ENCODE measurements at places on chromosomes 4 and X.
A peak's percentile ranks its signal among the peaks of the same experiment; 100 is the strongest.

DNA sequence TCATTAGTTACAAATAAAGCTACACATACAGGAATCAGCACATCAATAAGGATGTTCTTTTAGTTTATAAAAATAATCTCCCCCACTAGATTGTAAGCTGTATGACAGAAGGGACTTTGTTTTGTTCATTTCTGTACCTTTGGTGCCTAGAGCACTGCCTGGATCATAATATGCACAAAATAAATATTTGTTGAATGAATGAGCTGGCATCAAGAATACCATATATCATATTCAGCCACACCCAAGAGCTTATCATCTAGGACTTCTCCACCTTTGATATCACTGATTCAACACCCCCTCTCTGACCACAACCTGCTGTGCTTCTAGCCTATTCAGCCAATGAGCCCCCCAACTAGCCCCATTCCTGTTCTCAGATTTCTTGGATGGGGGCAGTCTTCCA, 10.6 kb downstream of the SYTL4 start:
- no peak for DNase-seq

GRCh38 chr4:47483745-47484144, 1.3 kb upstream of the ATP10D start:
- no peak for DNase-seq

DNA sequence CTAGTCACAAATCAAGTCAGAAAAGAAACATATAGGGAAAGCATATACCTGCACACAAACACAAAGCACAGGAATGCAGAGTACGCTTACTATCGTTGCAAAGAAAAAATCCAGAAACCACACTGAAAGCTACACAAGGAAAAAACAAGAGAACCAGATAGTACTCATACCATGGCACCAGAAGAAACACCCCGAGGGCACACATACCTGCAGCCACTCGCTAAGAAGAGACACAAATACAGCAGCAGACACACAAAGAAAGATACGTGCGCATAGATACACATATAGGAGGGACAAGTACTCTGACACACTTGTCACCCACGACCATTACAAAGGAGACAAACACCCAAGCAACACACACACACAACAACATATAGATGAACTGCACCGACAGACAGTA, 1.4 kb upstream of the SLC38A5 start:
- DNase-seq, result no peak

DNA sequence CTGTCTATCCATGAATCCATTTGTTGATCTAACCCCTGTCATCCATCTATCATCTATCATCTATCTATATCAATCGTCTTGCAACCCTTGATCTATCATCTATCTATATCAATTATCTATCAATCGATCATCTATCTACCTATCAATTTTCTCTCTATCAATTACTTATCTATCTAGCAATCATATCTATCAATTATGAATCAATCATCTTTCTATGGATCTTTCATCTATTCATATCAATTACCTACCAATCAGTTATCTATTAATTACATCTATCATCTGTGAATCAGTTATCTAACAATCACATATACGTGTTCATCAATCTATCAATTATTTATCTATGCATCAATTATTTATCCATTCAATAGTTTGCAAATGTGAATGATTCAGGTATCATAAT, 24.5 kb upstream of the ASMTL start:
- DNase-seq, result no peak

GRCh38 chrX:102959471-102959870, 22.4 kb downstream of the RAB40AL start:
- DNase-seq, result no peak

- no peak for DNase-seq
Observed at GRCh38 chr4:40205259-40206198, 8.7 kb downstream of the RHOH start.

GRCh38 chr4:30068234-30068633, 651.9 kb upstream of the PCDH7 start:
- no peak for DNase-seq

DNA sequence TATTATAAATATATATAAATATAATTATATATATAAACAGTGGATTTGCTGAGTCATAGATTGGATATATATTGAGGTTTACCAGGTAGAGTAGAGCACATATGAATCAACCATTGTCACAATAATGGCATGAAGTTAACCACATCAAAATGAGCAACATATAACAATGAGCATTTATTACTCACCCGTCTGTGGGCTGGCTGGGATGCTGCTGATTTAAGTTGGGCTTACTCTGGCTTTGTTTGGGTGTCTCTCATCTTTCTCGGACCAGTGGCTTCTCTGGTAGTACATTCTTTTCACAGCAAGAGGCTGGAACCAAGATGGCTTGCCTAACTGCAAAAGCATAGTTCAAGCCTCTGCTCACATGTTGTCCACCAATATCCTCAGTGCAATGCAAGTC, 111.7 kb upstream of the TAPT1 start:
- no peak for DNase-seq

- DNase-seq, result no peak
Observed at GRCh38 chr4:148443512-148444295, 1.5 kb upstream of the NR3C2 start.

DNA sequence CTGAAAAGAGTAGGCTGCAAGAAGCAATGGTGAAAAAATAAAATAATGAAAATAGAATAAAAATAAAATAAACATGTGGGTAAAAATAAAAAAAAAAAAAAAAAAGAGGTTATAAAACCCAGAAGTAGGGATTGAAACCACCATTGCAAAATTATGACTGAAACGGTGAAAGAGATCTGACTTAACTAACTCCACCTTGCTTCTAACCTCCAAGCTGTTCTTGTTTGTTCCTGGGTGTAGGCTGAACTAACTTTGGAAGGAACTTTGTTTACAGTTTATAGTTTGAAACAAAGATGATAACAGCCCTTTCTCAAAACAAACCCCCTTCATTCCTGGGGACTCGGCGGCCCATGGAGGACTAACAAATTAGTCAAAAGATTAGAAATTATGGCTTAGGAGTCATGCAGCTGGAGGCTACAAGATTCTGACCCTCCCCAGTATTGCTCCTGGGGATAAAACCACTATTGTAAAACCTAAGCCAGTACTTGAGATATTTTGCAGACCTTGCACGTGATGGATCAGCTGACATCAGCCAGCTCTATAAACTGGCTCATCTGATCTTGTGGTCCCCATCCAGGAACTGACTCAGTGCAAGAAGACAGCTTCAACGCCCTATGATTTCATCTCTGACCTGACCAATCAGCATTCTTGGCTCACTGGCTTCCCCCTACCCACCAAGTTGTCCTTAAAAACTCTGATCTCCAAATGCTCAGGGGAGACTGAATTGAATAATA, 30.4 kb downstream of the DDX60L start:
- no peak for DNase-seq

DNA sequence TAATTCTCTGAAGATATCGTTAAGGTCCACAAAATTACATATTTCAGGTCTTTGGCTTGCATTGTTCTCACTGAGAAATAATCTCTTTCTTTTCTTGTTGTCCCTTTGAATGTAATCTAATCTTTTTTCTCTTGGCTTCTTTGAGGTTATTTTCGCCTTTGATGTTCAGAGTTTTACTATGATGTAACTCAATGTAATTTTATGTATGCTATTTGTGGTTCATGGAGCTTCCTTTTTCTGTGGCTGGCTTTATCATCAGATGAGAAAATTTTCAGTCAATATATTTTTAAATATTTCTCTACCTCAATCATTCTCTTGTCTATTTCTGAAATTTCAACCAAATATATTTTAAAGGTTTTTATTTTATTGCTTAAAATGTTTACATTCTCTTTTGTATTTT, 672.2 kb downstream of the TRAM1L1 start:
- DNase-seq, result no peak

DNA sequence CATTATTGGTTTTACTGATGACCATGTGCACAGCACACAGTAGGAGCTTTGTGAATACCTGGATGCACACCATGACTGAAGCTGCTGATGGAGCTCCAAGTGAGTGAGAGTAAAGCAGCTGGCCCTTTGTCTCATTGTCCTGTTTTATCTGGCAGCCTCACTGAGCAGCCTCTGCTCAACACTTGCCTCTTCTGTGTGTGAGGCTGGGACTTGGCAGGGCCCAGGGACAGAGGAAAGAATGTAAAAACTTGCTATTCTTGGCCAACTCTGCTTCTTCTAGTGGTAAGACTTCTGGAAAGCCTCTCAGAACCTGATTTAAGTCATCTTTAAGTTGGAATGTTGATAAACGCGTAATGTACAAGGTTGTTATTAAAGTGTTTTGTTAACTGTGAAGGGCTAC, 61.4 kb downstream of the BEX1 start:
- DNase-seq, result no peak

GRCh38 chr4:86944964-86945781, 10.4 kb downstream of the AFF1 start:
- DNase-seq, result no peak

GRCh38 chrX:48971249-48972219, at the start of gene KCND1:
Gene KCND1 (minus strand): TSS chrX:48971844. CDS start chrX:48970271, 1,573 bp downstream.
- DNase-seq, result peak; percentile 20

DNA sequence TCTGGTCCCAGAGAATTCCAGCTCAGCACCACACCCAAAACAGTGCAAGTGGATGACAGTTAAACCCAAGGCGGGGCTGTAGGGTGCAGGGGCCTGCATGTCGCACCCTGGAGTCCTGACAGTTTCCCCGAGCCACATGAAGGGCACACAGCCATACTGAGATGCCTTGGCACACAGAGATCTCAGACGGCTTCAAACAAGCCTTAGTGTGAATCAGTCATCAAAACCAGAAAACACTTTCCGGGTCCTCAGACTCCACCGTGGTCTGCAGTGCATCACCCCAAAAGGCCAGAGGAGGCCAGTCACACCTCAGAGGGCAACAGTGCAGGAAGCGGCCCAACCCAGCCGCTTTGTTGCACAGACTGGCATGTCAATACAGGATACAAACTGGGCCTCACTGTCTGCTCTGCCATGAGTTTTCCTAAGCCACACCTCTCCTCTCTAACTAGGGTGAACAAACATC, 64.6 kb upstream of the ENPP6 start:
- DNase-seq, result no peak

- DNase-seq, result peak; percentile 42
Observed at GRCh38 chr4:161320377-161320776, 843.4 kb downstream of the FSTL5 start.

DNA sequence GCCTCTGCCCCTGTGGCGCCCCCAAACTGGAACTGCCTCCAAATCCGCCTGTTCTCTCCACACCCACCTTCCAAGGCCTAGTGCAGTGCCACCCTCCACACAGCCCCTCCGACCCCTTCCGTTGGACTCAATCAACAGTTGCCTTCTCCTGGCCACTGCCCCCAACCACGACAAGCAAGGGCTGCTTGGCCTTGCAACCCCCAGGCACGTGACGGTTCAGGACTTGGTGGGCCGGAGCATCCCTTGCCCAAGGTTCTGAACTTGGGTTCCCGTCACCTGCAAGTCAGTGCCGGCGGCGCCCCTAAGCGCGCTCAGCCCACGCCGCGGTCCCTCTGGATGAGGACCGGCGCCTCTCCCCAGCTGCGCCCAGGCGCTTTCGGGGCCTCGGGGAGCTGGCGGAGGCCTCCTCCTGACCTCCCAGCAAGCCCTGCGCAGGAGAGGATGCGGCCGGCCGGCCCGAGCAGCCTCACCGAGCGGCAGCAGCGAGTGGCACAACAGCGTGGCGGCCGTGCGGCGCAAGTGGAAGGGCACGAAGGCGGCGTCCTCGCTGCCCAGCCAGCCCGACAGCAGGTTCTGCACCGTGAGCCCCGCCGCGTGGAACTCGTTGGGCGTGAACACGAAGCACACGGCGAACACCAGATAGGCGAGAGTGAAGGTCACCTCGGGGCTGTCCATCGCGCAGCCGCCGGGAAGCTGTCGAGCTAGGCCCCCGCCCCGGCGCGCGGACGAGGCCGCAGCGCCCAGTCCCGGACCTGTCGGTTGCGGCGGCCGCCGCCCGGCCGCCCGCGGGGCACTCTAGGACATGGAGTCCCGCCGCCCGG, 750 bp downstream of the TMEM129 start:
- peak; percentile 46 for DNase-seq

DNA sequence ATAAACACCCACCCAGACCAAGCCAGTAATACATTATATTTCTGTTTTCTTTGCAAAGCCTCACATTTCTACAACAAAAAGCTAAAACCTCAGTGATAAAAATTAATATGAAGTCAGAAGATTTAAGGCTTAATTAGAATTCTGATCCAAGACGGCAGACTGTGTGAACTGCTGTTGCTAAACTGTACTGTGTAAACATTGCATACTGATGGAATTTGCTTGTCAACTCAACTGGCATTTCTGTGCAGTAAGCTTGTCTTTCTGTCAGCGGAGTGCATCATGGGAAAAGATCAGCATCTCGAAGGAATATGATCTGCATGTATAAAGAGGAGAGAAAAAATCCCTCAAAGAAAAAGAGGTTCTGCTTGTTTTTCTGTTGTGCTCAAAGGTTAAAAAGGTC, 69.4 kb upstream of the SPANXB1 start:
- DNase-seq, result no peak

DNA sequence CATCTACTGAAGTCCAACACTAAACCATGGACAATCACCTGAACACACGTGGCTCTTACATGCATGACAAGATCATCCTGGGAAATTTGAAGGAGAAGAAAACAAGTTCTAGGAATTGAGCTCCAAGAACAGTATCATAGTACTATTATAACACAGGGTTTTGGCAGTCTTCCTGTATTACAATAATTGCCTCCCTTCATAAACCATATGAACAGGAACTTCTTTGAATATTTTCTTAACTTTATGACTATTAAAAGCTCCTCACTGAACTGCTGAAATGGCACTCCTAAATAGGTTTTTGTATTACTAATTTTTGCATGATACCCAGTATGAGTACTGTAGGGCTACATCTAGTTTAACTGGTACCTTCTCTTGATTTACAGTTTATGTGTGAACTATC, 130.0 kb downstream of the ZAR1 start:
- no peak for DNase-seq

GRCh38 chr4:71338846-71339593, at the start of gene SLC4A4:
Gene SLC4A4 (plus strand): TSS chr4:71339020.
- DNase-seq, result no peak

DNA sequence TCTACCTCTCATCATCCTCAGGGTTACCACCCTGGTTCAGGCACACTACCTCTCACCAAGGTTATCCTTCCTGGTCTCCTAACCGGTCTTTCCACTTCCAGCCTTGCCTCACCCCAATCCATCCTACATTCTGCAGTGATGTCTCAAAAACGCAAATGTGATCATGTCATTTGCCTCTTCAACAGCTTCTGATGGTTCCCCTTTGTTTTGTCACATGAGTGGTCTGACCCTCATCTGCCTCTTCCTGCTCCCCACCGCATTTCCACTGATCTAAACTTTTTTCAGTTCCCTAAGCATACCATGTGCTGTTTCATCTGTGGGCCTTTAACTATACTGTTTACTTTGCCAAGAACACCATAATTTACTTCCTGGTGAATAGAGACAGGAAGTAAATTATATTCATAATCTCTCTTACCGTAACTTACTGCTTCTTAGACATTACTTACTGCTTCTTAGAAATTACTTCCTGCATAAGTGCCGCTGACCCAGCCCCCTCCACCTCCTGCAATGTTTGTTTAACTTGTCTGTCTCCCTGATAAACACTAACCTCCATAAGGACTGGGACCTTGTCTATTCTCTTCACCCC, 27.1 kb upstream of the NSUN7 start:
- peak; percentile 53 for DNase-seq
